Stromal cell of bone marrow (primary cell): ENCODE measurements at places on chromosomes 16 and 17.

GRCh38 chr17:65584604-65585521, 23.4 kb upstream of the AXIN2 start:
- DNase-seq, result no peak

- DNase-seq, result no peak
Measured at GRCh38 chr17:57562184-57562698, 182.9 kb downstream of the CCDC182 start.

DNA sequence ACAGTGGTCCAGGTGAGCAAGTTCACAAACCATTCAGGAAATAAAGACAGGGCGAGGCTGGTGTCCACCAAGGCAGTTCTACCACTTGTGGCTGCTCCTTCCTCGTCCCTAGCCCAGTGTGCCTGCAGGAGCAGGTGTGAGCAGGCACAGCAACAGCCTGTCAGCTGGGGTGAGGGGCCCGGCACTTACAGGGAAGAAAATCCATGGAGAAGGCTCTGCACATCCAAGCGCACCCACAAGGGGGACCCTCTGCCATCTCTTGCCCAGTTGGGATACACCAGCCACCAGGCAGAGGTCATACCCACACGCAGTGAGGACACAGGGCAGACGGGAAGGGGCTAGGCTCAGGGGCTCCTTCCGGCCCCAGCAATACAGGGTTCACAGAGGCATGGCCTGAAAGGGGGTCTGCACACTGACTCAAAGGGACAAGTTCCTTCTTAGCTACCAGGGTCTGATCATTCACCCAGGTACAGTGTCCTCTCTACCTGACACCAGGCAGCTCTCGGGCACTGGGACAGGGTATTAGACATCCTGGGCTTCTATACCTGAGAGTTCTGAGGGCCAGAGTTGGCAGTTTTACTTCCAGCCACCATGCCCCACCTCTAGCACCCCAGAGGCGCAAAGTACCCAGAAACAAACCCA, 27.0 kb downstream of the CDIP1 start:
- no peak for DNase-seq

- DNase-seq, result no peak
Measured at GRCh38 chr17:50203086-50203485, 1.7 kb upstream of the COL1A1 start.

DNA sequence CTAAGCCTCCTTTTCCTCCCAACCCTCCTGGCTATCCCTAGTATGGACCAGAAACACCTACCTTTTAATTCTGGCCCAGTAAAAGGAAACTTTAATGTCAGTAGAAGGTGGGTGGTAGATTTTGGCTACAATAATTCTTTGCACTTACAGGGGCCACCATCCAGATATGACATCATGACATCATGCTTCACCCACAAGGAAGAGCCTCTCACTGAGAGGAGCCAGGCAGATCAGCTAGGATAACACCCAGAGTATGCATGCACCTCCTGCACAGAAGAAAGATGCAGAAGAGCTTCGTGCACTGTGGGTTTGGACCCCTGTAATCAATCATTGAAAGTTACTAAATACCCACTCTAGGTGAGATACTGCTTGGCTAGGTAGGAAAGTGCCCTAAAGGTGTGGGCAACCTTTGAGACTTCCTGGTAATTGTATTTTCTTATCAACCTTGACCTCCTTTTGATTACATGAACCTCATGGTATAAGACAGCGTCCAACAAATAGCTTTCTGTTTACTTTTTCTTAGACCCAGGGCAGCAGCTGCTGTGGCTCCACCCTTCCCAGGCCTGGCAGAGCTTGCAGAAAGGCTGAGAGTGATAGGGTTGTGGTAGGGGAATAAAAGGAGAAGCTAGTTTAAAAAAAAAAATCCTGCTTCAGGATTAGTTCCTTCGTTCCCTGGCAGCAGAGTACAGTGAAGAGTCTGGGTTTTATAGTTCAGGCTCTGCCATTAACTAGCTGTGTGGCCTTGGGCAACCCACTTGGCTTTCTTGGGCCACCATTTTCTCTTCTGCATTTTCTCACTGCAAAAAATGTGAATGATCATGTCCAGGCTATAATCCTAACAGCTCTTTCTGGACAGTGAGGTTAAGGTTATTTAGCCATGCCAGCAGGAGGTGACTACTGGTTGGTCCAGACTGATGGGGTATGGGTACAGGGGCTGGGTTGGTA, 6.2 kb downstream of the MAP3K14 start:
- no peak for DNase-seq

- no peak for DNase-seq
Measured at GRCh38 chr16:57143149-57143921, 42.5 kb downstream of the PSME3IP1 start.

DNA sequence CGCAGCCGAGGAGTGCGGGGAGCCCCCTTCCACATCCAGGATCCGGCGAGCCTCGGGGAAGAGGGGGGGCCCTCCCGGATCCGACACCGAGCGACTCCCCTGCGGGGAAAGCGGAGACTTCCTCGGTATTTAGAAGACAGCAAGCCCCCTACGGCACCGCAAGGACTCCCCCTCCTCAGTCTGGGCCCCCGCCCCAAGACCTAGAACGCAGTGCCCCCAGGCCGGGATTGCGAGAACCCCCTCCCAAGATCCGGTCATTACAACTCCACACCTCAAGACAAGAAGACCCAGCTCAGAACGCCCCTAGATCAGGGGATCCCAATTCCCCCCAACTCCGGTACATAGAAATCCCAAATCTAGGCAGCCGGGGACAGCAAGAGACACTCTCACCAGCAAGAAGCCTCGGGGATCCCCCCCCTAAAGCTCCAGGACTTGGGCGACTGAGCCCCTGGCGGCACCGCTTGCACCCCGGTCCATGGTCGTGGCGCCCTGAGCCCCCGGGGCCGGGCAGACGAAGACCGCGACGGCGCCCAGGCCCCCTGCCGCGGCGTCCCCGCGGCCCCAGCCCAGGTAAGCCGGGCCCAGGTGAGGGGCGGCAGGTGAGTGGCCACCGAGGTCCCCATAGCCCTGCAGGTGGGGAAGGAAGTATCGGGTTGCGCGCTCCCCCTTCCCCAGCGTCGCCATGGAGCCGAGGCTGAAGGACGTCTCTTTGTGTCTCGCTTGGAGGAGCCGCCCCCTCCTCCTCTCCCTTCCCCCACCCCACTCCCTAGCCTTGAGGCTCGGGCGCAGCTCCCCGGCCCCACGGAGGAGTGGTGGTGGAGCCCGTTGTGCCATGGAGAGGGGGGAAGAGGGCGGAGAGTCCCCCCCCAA, 641 bp downstream of the SBK1 start:
- no peak for DNase-seq

- no peak for DNase-seq
Measured at GRCh38 chr16:17845031-17845430, 374.3 kb upstream of the XYLT1 start.

DNA sequence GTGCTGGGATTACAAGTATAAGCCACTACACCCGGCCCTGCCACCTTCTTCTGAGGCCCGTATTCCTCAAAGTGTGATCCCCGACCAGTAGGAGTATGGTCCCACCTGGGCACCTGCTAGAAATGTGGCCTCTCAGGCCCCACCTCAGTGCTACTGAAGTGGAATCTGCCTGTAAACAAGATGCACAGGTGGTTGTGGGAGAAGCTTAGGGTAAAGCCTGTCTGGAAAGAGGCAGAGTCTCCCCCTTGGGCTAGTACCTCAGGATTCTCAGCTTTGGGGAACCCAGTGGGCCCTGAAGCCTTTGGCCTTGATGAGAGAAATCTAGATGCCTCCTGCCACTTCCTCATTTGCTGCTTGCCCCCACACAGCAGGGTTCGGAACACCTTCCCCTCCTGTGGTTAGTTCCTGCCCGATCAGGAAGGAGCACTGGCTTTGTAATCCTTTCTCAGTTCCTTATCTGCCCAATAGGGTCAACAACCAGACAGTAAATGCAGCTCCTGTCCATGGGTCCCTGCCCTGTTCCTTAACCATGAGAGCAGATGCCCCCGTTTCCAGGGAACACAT, 25.2 kb downstream of the TK2 start:
- no peak for DNase-seq

DNA sequence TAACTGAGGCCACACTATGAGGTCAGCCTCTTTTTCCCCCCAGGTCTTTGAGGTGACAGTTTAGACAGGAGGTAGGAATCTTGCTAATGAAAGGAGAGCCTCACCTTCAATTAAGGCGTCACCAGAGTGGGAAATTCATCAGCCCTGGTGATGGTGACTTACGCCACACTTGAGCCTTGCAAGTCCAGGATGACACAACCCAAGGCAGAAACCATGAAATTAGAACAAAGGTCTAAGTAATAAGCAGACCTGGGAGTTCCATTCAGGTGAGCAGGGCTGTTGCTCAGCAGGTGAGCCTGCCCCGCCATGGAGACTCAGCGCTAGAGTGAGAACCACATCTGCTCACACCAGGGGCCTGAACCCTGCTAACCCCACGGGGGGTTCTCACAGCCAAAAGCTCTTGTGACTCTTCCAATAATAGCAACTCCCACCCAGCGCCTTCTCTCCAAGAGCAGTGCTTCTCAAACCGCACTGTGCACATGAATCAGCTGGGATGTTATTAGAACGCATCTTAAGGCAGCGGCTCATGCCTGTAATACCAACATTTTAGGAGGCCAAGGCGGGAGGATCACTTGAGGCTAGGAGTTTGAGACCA, 28.7 kb upstream of the KIFC3 start:
- DNase-seq, result no peak
